ENCODE measurements at places on chromosomes 2 and 18. TPM values are rescaled to one million over a fixed set of nuclear protein-coding genes. Genes with fewer than 3 reads are reported as not detected.

DNA sequence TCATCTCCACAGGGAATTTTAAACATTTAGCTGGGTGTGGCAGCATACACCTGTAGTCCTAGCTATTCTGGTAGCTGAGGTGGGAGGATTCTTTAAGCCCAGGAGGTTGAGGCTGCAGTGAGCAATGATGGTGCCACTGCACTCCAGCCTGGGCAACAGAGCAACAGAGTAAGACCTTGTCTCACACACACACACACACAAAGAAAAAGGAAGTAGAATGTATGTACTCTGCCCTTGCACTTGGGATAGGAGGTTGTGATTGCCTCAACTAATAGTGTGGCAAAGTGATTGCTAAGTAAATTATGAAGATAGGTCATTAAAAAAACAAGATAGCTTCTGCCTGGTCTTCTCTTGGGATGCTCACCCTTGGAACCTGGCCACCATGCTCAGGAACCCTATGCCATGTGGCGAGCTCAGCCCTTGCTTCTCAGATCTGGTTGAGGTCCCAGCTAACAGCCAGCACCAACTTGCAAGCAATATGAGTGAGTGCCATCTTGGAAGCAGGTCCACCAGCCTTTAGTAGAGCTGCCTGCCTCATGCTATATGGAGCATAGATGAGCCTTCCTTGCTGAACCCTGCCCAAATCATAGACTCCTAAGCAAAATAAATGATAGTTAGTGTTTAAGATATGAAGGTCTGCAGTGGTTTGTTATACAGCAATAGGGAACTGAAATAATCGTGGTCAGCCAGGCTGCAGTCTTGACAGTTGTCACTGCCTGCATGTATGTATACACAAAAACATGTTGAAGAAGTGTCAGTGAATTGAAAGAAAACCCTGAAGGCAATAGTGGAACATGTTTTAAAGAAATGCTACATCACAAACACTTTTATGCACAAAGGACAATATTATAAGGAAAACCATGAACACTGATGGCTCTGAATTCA, 30.1 kb upstream of the PNO1 start:
- no peak overlapping the region for H3K27ac ChIP-seq
- DNase-seq, result no peak
- no peaks in the 10 kb centered on the region for H3K27me3 ChIP-seq

GRCh38 chr2:222955008-222955407, 94.2 kb downstream of the ACSL3 start:
- no peaks in the 10 kb centered on the region for H3K36me3 ChIP-seq
- no peak overlapping the region for H3K27ac ChIP-seq
- H3K27me3 ChIP-seq, result no peaks in the 10 kb centered on the region

DNA sequence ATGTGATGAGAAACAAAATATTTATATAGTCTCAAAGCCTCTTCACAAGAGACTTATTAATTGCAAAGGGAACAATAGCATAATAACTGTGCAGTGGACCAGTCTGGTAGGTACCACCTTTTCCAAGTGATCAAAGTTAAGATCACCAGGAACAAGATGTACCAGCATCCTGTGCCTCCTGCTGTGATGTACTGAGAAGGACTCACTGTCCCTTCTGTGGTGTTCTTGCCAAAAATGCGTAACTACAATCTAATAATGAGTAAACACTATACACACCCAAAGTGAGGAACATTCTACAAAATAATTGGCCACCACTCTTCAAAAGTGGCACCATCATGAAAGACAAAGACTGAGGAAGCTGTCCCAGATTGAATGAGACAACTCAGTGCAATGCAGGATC, 14.5 kb downstream of the GNLY start:
- no peaks in the 10 kb centered on the region for H3K36me3 ChIP-seq
- DNase-seq, result no peak
- H3K4me1 ChIP-seq, result peaks cover 10% of the 10 kb centered on the region
- H3K4me3 ChIP-seq, result no peak overlapping the region
- H3K27ac ChIP-seq, result no peak overlapping the region
- no peaks in the 10 kb centered on the region for H3K27me3 ChIP-seq

Gene ALPP
- total RNA-seq, result not detected

Gene SLC5A7
- total RNA-seq, result 0.14 TPM

Gene CYS1
- total RNA-seq, result 26.9 TPM

Gene CXCR4
- total RNA-seq, result 42.2 TPM
